GF-D8 (cell line): ENCODE measurements at places on chromosomes 12 and 14.

GRCh38 chr12:28800129-28800528, 348.9 kb upstream of the FAR2 start:
- no peak for DNase-seq

DNA sequence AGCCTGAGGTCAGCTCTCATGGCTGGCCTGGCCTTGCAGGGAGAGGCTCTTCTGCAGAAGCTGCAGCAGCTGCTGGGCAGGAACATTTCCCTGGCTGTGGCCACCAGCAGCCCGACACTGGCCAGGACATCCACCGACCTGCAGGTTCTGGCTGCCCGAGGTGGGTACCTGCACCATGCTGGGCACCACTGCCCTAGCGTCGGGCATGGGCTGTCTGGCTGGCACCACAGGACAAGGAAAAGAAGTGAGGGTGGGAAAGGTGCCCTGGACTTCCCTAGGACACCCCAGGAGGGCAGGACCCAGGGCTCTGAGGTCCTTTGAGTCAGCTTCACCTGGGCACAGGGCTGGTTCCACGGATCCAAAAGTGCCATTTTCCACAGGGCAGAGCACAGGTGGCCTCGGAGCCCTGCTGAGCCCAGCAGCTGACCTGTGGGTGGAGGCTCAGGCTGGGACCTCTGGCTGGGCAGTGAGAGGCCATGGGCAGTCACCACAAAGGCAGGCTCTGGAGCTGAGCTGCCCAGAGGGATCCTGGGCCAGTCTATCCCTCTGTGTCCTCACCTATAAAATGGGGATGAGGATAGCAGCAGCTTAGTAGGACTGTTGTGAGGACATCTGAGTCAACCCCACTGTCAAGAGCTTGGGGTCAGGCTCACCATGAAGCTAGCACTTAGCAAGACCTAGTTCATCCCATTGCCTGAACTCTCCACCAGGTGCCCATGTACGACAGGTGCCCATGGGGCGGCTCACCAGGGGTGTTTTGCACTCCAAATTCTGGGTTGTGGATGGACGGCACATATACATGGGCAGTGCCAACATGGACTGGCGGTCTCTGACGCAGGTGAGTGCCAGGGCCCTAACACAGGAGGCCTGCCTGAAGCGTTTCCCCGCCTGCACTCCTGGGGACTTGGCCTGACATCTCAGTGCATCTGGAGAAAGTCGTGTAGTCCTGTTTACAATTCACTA, 4.9 kb downstream of the PLD4 start:
- DNase-seq = no peak

DNA sequence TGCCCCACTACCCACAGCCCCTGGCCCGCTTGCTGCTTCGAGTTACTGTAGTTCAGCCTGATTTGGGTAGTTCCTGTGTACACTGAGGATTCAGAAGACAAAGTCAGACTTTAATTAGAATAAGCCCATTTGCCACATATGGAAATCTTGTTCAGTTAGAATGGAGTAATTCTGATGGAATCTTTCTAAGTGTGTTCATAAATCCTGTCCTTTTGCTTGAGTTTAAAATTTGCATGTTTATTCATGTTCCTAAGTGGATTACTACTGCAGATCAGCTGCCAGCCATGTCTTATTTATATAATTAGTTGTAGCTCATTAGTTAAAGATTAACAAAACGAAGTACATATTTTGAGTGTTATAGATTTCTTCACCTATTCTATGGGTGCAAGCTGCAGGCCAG, 504.5 kb downstream of the PCNX1 start:
- DNase-seq = no peak

- DNase-seq = no peak
Observed at GRCh38 chr14:64465831-64466554, 694 bp downstream of the AKAP5 start.

- no peak for DNase-seq
Observed at GRCh38 chr12:102659200-102659911, 179.0 kb upstream of the IGF1 start.

GRCh38 chr12:70094467-70094866, 148.8 kb upstream of the CNOT2 start:
- DNase-seq = no peak

GRCh38 chr12:53985994-53986685, 1.2 kb downstream of the HOXC10 start:
- no peak for DNase-seq

GRCh38 chr14:75315144-75315543, 36.5 kb downstream of the FOS start:
- DNase-seq = no peak

GRCh38 chr12:64779354-64779974, 20.3 kb upstream of the GNS start:
- no peak for DNase-seq

DNA sequence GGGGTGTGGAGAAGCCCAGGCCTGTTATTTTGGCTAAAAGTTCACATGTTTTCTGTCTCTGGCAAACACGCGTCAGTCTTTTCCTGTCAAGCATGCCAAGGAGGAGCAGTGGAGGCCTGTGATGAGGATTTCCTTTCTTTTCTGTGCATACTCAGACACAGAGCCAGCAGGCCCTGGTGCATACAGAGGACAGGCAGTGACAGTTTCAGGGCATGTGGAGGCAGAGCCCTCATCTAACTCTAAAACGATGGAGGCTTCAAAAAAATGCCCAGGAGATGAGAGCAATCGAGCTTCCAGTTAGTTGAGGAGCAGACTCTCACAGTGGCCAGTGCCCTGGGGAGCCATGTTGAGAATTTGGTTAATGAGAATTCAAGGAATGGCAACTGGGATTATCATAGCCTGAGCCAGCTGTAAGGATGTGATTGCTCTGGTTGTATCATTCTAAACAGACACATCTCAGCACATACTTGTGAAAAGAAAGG, 66.5 kb downstream of the TRAFD1 start:
- DNase-seq = no peak

- peak; percentile 81 for DNase-seq
Observed at GRCh38 chr12:108689314-108690190, 41.8 kb downstream of the CORO1C start.

DNA sequence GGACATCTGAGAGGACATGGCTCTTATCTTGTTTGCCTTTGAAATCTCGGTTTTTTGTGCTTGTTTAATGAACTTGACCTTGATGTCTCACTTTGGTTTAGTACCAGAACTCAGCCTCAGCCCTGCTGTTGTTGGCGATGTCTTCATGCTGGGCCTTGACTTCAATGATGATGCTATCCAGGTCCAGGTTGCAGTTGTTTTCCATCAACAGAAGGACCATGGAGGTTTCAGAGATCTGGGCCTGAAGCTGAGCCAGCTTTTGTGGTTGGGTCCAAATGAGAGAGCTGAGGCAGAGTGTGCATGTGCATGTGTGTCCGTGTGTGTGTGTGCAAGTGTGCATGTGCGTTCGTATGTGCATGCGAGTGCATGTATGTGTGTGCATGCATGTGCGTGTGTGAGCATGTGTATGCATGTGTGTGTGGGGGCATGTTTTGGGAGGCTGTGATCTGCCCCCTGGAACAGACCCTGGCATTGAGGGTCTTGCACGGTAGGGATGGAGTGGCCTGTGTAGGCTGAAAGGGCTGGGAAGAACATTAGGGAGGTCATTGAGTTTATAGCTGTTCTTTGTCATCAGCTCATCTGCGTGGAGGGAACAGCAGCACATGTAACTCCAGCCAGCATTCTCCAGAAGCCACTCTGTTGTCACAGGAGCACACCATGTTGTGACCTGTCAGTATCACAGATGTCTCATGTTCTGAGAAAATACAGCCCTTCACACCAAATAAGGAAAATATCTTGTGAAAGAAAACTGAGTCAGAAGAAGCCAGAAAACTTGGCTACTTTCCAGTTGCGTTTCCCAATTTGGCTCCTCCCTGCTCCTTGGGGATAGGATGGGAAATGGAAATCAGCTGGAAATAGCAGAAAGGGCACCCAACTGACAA, 10.0 kb upstream of the KRT82 start:
- no peak for DNase-seq

- peak; percentile 26 for DNase-seq
Observed at GRCh38 chr12:51925346-51926063, 18.2 kb downstream of the ACVRL1 start.

- no peak for DNase-seq
Observed at GRCh38 chr12:112868459-112869041, 38.2 kb upstream of the OAS1 start.

GRCh38 chr14:58258156-58258555, 13.5 kb downstream of the PSMA3 start:
- DNase-seq = no peak

DNA sequence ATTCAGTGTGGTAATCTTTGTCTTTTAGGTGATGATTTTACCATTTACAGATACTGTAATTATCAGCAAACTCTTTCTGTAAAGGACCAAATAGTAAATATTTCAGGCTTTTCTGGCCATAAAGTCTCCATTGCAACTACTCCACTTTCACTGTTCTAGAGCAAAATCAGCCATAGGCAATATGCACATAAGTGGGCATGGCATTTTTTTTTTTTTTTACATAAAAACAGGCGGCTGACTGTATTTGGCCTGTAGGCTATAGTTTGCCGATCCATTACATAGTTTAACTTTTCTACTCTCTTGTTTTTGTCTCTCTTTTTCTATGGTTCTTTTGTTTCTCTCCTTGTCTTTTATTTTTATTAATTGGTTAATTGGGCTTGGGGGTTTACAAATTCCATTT, 39.4 kb downstream of the RPH3A start:
- DNase-seq = no peak

DNA sequence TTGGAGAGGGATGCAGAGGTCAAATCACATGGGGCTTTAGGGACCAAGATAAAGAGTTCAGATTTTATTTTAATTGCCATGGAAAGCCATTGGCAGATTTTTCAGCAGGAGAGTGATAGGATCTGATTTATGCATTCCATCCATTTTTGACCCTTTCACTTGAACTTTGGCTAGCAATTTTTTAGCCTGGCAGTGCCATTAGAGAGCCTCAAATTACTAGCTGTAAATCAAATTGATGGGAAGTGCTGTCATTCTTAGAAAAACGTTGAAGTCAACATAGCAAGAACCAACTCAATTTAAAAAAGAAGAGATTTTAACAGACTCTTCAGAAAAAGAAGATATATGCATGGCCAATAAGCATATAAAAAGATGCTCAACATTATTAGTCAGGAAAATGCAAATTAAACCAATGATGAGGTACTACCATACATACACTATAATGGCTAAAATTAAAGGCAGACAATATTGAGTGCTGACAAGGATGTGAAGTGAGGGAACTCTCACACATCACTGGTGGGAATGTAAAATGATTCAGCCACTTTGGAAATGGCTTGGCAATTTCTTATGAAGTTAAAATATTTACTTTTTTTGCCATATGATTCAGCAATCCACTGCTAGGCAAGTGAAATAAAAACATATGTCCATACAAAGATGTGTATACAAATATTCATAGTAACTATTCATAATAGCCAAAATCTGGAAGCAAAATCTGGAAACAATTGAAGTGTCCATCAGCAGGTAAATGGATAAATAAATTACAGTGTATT, 89.7 kb downstream of the PTCSC3 start:
- DNase-seq = no peak

- DNase-seq = no peak
Observed at GRCh38 chr12:75455839-75456238, 24.7 kb upstream of the GLIPR1 start.

DNA sequence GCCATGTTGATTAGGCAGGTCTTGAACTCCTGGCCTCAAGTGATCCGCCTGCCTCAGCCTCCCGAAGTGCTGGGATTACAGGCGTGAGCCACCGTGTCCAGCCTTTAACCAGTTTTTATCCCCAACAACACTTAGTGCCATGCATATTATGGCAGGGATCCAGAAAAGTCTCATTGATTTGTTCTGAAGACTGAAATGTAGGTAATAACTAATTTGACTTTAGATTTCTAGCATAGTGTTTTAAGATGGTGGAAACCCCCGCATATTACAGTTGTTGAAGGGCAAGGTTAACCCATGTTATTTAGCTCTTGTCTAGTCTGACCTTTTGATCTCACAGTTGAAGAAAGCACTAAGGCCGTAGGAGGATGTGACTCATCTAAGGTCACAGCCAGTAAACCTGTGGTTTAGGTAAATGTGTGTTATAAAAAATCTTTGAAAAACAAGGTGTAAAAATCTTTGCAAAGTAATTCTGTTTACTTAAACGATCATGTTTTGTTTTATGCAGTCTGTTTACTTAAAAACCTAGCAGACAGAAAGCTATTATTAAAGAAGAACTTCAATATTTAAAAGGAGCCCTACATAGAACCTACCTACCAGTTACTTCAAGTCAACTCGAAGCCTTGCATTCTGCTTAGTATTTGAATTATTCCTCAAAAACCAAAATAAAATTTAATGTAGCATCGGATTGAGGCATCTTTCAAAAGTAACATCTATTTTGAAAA, 24.8 kb downstream of the BICDL1 start:
- no peak for DNase-seq

GRCh38 chr12:105279460-105280056, 43.6 kb upstream of the APPL2 start:
- no peak for DNase-seq

DNA sequence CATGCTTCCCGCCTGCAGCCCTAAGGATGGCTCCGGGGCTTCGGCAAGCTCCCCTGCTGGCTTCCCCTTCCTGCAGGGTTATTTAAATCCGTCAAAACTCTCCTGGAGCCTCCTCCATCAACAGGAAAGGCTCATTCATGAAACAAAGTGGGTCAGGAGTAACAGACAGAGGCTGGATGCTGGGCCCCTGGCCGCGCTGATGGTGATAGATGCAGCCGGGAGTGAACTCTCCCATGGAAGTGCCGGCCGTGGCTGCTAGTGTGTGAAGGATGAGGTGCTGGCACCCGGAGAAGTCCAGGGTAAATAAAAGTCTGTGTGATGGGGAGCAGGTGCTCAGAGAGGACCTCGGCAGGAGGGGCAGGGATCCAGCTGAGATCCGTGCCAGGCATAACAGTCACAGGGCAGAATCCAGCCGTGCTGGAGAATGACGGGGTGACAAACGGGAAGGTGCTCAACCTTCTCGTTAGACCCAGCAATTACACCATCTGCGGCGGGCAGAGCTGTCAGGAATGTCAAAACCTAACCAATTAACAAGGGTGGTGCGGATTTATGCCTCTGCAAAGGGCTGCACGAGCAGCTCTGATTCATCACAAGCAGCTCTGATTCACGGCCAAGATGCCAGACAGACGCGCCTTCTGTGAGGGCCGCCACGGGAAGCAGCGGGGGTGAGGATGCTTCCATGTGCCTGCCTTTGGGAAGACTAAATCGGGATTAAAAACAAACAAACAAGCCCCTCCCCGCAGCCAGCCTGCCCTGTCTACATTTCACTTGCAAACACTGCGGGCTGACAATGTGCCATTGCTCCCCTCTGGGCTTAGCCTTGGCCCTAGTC, 55.6 kb downstream of the SYNE3 start:
- no peak for DNase-seq

DNA sequence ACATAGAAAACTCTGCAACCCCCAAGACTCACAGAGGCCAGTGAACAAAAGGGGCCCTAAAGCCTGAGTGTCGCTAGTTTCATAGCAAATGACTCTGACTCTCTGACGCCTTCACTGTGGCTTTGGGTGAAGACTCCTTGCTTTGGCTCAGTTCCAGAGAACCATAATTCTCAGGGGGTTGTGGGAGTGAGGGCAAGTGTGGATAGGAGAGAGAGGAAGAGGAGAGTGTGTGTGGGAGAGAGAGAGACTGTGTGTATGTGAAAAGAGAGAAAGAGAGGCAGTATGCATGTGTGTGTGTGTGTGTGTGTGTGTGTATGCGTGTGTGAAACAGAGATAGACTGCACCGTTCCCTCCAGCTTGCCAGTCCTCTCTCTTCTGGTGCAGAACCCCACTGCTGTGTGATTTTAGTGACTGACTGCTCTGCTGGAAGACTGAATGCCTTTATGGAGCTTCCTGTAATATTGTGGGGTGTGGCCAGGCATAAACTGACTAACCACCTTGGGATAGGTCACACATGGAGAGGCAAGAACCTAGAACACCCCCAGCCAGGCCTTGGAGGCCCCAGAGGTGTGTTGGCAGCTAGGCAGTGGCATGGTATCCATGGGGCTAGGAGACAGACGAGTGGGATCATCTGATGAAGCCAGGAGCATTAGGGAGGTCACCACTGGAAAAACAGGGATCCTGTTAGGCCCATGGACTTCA, 45.9 kb upstream of the STXBP6 start:
- DNase-seq = no peak
